ENCODE measurements at places on chromosomes 3 and 15. TPM values are rescaled to one million over a fixed set of nuclear protein-coding genes. Genes with fewer than 3 reads are reported as not detected.

Gene ESYT3
- total RNA-seq = 0.94 TPM

Gene CIDEC
- total RNA-seq = 1.1 TPM

Gene TLR9
- 0.26 TPM for total RNA-seq

Gene LINGO1
- total RNA-seq = 1.7 TPM

Gene UBXN7
- total RNA-seq = 53.2 TPM

Gene WNT7A
- 1.4 TPM for total RNA-seq

Gene CACNA1D
- total RNA-seq = 84.4 TPM

Gene PPP1R14D
- not detected for total RNA-seq

Gene NLGN1
- total RNA-seq = 10.6 TPM

Gene EXD1
- not detected for total RNA-seq

Gene RASL12
- total RNA-seq = 32.8 TPM

Gene ATP13A5
- total RNA-seq = not detected

Gene ITIH1
- not detected for total RNA-seq

Gene FBXL22
- total RNA-seq = 13.3 TPM

Gene GASK1A
- 14.6 TPM for total RNA-seq

Gene CYP19A1
- total RNA-seq = 0.34 TPM

Gene ZBED2
- not detected for total RNA-seq

Gene LNP1
- total RNA-seq = 4.0 TPM

Gene MNS1
- 1.1 TPM for total RNA-seq

Gene IGSF10
- 3.3 TPM for total RNA-seq

Gene FAM107A
- total RNA-seq = 102 TPM

Gene POTEB
- total RNA-seq = not detected

Gene MAP3K13
- 44.2 TPM for total RNA-seq

Gene ST3GAL6
- 7.8 TPM for total RNA-seq

Gene P2RY13
- 1.2 TPM for total RNA-seq

Gene MEX3B
- 0.55 TPM for total RNA-seq

Gene SHC4
- total RNA-seq = 0.55 TPM

Gene CPN2
- not detected for total RNA-seq

Gene DLEC1
- 5.6 TPM for total RNA-seq

Gene KIF15
- 0.83 TPM for total RNA-seq

Gene ALG1L2
- total RNA-seq = 0.99 TPM

Gene DUOXA1
- total RNA-seq = 87.3 TPM

Gene HHATL
- 0.73 TPM for total RNA-seq

Gene CLDN1
- 64.2 TPM for total RNA-seq

Gene UQCC5
- 27.2 TPM for total RNA-seq

Gene CEP63
- 37.6 TPM for total RNA-seq

Gene SLC28A1
- not detected for total RNA-seq

Gene SLC38A3
- 0.34 TPM for total RNA-seq

Gene ALDH1A2
- total RNA-seq = 72.7 TPM

Gene TSC22D2
- 57.9 TPM for total RNA-seq

Gene GOLGA8G
- not detected for total RNA-seq

Gene P3H2
- 13.9 TPM for total RNA-seq

Gene MAGEL2
- 0.70 TPM for total RNA-seq

Gene GOLGA8M
- total RNA-seq = 5.7 TPM

Gene SRGAP3
- total RNA-seq = 51.2 TPM

Gene CTXN2
- total RNA-seq = not detected

Gene CCDC12
- total RNA-seq = 72.0 TPM

Gene DOCK3
- total RNA-seq = 6.0 TPM

Gene FOXB1
- not detected for total RNA-seq

Gene STAC
- total RNA-seq = 20.4 TPM

Gene REC114
- not detected for total RNA-seq

Gene ACTC1
- total RNA-seq = 29.7 TPM

Gene MED12L
- total RNA-seq = 3.9 TPM

Gene CASR
- 0.08 TPM for total RNA-seq

Gene AP3B2
- total RNA-seq = 12.5 TPM
